ENCODE measurements at places on chromosomes 5 and 9.
A peak's percentile ranks its signal among the peaks of the same experiment; 100 is the strongest.

- no peak for DNase-seq
Measured at GRCh38 chr5:116810951-116811350, 236.3 kb upstream of the SEMA6A start.

DNA sequence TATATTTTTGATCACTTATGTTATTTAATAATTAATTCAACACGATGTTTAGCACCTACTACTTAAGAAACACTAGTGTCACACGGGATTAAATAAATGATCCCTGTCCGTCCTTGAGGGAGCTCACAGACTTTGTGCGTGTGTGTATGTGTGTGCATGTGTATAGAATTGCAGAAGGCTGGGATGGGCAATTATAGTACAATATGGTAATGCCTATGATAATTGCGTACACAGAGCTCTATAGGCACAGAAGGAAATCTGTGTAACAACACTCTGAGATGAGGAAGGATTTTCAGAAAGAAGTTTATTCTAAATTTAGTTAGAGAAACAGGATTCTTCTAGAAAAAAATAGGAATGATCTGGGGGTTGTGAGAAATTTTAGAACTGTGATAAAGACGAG lies 76.9 kb downstream of the CDH12 start:
- DNase-seq, result no peak

DNA sequence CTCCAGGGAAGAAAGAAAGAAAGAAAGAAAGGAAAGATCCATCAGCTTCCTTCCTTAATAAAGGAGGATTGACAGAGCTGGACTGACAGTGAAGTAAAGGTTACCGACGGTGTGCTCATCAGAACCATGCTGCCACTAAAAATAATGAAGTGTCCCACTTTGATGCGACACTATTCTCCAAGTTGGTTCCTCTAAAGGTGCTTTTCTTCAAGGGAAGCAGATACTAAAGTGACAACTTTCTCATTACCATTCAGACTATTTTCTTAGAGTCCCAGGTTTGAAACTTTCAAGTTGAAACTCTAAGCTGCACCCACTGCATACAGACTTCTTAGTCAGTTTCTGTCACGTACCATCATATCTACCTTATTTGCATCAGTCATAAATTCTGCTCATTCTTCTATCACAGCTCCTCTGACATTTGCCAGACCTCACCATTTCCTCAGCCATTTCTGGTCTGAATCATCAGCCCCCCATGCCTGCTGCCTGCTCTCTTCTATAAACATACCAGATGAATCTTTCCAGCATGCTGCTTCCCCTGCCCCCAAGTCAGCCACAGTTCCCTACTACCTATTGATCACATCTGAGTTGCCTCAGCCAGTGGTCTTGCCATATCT lies 177.6 kb downstream of the DEPDC1B start:
- no peak for DNase-seq

DNA sequence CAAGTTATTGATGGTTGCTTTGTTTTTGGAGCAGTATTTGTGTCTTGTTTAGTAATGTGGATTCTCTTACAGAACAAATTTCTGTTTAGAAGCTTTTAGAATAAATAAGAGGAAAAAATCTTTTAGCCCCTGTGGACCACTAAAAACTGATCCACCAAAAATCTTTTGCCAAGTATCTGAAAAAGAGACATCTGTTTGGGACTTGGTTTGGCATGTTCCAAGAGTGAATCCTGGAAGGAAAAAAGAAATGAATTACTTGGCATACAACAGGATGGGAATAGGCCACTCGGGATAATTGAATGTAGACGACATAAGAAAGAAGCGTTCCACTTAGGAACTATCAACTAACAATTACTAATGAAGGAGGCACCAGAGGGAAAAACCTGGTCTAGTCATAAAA lies 1350.1 kb upstream of the C9orf72 start:
- no peak for DNase-seq

- no peak for DNase-seq
Measured at GRCh38 chr9:27059907-27060306, 49.1 kb upstream of the TEK start.

- peak; percentile 38 for DNase-seq
Measured at GRCh38 chr9:129495620-129496472, 125.1 kb downstream of the C9orf50 start.

- no peak for DNase-seq
Measured at GRCh38 chr9:11618241-11618805, 1005.5 kb upstream of the PTPRD start.

- no peak for DNase-seq
Measured at GRCh38 chr9:113947941-113948340, 71.8 kb downstream of the ZNF618 start.

GRCh38 chr5:164422400-164422799 lies 917.0 kb downstream of the MAT2B start:
- no peak for DNase-seq

DNA sequence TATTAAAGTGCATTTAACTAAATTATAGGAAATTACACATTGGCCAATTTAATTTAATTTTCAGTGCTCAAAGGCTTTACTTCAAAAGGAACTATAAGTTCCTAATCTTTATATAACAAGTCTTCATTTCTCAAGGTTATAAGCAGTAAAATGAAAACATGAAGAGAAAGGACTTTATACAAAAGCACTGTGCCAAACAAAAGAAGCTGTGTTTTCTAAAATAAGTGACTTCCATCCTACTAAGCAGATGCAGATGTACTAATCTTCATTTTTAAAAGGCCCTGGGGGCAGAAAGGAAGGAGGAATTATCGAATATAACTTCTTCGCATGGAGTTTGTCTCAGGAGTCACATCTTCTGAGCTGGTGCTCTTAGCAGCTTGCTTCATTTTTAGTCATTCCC lies 81.4 kb downstream of the SHC3 start:
- DNase-seq, result no peak
